ENCODE measurements at places on chromosomes 12 and 14. TPM values are rescaled to one million over a fixed set of nuclear protein-coding genes. Genes with fewer than 3 reads are reported as not detected.

SPATA7 gene
- 4.3 TPM for total RNA-seq

DLK1 gene
- 0.36 TPM for total RNA-seq

SLC25A47 gene
- total RNA-seq: not detected

MIPOL1 gene
- 3.4 TPM for total RNA-seq

GNB3 gene
- 1.9 TPM for total RNA-seq

RNASE3 gene
- not detected for total RNA-seq

LAG3 gene
- total RNA-seq: 0.47 TPM

E2F7 gene
- total RNA-seq: 10.3 TPM

TAS2R50 gene
- not detected for total RNA-seq

ABHD12B gene
- total RNA-seq: not detected

KRT77 gene
- total RNA-seq: not detected

RD3L gene
- total RNA-seq: not detected

MEG3 gene
- total RNA-seq: 51.9 TPM

CCDC38 gene
- total RNA-seq: 0.09 TPM

ACSM4 gene
- total RNA-seq: not detected

TMPRSS12 gene
- total RNA-seq: not detected

NTS gene
- total RNA-seq: 51.1 TPM

KLRC2 gene
- 1.5 TPM for total RNA-seq

ACSS3 gene
- total RNA-seq: 0.07 TPM

PRR4 gene
- 3.1 TPM for total RNA-seq

BATF gene
- not detected for total RNA-seq

RFX4 gene
- not detected for total RNA-seq

DDIT3 gene
- 39.6 TPM for total RNA-seq

GAPDH gene
- 8,815 TPM for total RNA-seq

ABCC9 gene
- not detected for total RNA-seq

KRT86 gene
- total RNA-seq: 30.3 TPM

TAS2R14 gene
- 0.27 TPM for total RNA-seq

DPY19L2 gene
- total RNA-seq: 1.7 TPM

PROX2 gene
- total RNA-seq: not detected

WIF1 gene
- total RNA-seq: not detected

SDR9C7 gene
- not detected for total RNA-seq

JPH4 gene
- not detected for total RNA-seq

NPFF gene
- not detected for total RNA-seq

RAD9B gene
- total RNA-seq: 0.36 TPM

TRIM9 gene
- total RNA-seq: 10.1 TPM

HCAR3 gene
- total RNA-seq: 0.34 TPM
